HFFc6 (cell line): ENCODE measurements at places on chromosomes 3 and 15.

- no peak for DNase-seq
These were observed 2.5 kb upstream of the C3orf38 start for GRCh38 chr3:88147261-88147660.

GRCh38 chr15:96053781-96054428, 276.6 kb upstream of the NR2F2 start:
- DNase-seq, result no peak

DNA sequence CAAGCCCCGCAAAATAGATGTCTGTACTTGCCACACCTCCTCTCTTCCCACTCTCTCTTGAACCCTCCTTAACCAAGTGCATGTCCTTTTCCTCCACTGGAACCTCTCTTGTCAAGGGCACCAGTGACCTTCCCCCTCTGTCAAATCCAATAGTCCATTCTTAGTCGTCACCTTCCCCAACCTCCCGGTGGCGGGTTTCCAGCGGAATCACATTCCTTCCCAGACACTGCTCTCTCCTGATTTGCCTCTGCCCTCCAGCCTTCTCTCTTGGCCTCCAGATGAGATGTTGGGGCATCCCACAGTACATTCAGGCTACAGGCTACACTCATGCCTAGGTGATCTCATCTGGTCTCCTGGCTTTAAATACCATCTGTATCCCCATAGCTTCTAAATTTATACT, 31.1 kb downstream of the SCN5A start:
- DNase-seq, result no peak

GRCh38 chr3:53218131-53218530, 37.7 kb downstream of the TKT start:
- DNase-seq, result no peak

GRCh38 chr15:69288531-69289341, 10.0 kb upstream of the PAQR5 start:
- DNase-seq, result no peak
